ENCODE measurements at places on chromosomes 3 and 15.

DNA sequence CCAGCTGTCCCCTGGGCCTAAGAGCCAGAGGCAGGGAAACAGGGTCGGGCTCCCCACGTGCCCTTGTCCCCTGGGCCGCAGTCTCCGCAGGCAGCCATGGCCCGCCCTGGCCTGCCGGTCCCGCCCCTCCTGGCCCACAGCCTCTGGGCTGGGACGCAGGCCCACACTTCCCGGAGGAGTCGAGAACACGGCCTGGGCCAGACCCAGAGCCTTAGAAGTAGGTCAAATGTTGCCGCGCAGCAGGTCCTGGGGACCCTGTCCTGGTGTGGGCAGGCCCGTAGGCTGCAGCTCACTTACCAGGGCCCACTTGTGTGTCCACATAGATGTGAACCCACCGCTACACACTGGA, 4.3 kb upstream of the MYL3 start:
- DNase-seq: no peak

- no peak for DNase-seq
Measured at GRCh38 chr3:125058959-125059358, 3.2 kb upstream of the HEG1 start.

DNA sequence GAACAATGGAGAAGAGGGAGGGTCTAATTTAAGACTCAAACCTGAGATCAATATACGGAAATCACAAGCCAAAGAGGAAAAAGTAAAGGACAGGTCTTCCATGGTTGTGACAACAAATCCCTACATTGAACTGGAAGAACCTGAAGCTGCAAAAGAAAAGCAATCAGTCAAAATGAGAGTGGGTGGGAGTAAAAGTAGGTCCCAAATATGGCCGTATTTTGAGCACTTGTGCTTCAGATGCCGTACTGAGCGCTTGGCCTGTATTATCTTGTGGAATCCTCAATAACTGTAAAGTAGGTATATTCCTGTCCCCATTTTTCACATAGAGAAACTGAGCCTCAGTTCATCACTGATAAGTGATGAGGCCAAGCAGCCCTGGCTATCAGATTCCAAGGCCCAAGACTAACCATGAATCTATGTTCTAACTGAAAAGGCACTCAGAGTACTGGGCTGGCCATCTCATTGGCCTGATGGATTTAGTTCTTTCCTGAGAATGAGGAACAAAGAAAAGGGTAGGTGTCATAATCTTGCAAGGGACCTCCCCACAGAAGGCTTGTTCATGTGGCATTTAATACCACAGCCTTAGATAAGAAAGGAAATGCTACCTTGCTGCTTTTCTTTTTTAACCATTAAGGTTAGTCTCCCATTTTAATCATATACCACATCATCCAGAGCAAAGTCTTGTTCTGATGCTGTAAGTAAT, 52.5 kb downstream of the LRRN1 start:
- DNase-seq: no peak

- DNase-seq: no peak
Measured at GRCh38 chr3:126546013-126546412, 12.7 kb downstream of the C3orf22 start.

DNA sequence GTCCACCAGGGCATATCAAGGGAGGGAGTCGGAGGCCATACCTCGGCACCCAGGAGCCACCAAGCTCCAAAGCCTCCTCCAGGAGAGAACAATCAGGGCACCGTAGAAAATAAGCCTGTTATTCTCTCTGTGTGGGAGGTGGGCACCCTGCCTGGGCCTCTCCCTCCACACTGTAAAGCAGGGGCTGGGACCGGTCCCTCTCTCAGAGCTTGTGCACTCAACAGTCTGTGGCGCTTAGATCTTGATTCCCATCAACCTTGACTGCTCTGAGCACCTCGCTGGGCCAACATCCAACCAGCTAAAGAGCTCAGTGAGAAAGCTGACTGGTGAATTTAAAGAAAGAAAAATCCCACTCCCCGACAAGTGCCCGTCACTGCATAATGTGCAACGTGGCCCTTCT, 53.0 kb downstream of the PCSK6 start:
- DNase-seq: no peak

- no peak for DNase-seq
Measured at GRCh38 chr15:100686725-100687473, 84.5 kb downstream of the ASB7 start.

DNA sequence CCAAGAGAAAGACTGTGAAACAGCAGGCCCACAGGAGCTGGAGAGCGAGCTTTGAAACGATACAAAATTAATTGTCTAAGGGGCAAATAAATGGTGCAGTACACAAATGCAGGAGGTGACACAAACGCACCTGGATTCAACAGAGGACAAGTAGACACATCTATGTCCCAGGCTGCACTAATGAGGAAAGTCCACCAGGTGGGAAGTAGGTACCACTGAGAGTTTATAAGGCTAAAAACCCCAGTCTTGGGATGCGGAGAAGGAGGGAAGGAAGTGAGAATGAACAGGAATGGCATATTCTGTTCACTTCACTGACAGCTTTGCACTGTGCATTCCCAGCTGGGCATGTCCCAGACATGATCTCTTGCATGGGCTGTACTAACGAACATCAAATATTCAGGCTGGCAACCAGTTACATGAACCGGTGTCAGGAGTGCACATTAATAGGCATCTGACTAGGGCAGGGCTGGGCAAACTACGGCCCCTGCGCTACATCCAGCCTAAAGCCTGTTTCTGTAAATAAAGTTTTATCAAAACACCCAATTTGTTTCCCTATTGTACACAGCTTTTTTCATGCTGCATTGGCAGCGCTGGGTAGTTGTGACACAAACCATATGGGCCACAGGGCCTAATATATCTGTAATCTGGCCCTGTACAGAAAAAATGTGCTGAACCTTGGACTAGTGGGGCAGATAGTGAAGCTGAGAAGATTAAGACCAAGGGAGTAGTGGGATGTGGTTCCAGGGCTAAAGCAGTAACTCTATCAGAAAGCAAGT, 107.0 kb downstream of the IGF2BP2 start:
- DNase-seq: no peak

DNA sequence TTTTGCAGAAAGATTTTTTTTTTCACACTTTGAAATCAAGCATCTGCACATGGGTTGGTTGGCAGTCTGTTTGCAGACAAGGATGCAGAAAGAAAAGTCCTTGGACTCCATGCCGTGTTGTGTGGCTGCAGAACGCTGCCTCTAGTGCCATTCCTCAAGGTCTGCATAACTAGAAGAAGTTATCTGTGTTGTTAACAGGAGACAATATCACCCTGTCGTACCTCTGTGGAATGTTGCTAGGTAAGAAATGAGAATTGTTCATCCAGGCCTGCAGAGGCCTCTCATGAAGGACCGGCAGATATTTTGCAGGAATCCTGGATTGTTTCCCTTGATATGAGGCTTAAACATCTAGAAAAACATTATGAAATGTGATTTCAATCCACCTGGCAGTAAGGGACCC, 58.5 kb upstream of the PPARG start:
- DNase-seq: no peak

- DNase-seq: no peak
Measured at GRCh38 chr3:146085678-146086077, 75.3 kb downstream of the PLOD2 start.

DNA sequence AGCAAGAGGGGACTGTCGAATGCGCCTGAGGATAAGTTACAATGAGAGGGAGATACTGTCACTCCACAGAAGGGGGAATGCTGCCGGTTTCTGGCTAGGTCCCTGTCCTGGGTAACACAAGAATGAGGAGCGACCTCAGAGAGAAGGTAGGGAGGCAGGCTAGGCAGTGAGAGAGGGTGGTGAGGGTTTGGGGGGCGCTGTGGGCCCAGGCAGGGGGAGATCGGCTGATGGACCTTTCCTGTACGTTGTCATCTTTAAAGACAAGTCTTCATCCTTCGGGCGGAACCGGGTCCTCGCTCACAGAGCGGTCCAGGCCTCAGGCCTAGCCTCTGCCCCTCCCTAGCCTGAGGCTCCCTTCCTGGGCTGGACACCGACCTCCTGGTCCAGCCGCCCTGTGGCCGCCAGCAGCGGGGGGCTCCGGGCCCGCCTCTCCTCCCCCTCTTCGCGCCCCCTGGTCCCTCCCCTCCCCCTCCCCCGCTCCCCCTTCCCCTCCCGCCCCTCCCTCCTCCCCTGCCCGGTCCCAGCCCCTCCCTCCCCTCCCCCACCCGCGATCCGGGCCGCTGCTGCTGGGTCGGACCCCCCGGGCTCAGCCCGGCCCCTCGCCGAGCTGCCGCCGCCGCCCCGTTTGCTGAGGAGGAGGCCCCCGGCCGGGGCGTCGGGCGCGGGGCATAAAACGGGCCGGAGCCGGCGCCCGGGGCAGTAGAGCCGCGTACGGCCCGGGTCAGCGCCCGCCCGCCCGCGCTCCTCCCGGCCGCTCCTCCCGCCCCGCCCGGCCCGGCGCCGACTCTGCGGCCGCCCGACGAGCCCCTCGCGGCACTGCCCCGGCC, at the start of gene CHRD:
Gene CHRD, plus strand, starts transcription at position 697 of the 827 bp plus-strand sequence. CDS start 265 bp downstream, outside the sequence.
- DNase-seq: no peak

GRCh38 chr3:32696523-32696922, 11.5 kb downstream of the CNOT10 start:
- DNase-seq: no peak

DNA sequence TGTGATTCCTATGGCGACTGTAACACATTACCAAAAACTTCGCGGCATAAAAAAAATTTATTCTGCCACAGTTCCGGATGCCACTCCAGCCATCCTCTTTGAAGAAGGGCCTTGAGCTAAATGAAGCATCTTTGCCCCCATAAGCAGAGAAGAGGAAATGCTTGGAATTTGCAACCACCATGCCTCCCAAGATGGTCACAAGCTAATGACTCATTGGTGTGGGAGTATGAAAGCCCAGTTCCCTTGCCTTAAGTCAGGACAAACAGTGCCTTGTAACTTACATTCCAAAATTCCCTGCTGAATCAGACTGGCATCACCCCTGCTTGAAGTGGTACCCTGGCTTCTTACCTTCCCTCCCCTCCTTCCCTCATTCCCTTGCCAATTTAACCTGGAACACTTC, 1077.4 kb downstream of the EPHA3 start:
- no peak for DNase-seq

DNA sequence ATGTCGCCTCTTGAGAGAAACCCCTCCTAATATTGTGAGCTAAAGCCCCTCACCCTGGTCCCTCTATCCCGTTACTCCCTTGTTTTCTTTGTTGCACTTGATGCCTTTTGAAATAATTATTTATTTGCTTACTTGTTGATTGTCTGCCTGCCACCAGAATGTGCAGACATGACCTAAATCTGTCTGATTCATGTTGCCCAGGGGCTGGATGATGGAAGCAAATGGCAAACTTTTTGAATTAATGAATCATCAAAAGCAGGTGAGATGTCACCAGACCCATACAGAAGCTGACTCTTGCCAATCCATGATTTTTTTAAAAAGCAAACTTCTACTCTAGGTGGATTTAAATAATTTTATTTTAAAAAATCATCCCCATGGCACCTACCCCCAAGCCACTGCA, 49.3 kb downstream of the GRIP2 start:
- no peak for DNase-seq

DNA sequence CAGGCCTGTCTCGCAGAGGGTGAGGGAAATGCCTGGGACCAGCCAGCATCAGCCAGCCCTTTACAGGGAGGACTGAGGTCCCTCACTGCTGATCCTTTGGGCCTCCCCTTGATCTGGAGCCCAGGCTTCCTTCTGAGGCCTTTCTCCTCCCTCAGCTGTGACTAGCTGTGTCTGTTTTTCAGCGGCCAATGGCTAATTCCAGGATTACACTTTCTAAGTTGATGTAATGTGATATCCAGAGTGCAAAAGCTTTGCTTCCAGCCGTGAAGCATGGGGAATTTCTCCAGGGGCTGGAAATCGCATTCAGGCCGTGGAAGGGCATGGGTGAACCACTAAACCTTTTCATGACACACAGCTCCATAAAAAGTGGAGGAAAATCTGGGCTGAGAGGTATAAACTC, 157.6 kb downstream of the SHQ1 start:
- DNase-seq: no peak

DNA sequence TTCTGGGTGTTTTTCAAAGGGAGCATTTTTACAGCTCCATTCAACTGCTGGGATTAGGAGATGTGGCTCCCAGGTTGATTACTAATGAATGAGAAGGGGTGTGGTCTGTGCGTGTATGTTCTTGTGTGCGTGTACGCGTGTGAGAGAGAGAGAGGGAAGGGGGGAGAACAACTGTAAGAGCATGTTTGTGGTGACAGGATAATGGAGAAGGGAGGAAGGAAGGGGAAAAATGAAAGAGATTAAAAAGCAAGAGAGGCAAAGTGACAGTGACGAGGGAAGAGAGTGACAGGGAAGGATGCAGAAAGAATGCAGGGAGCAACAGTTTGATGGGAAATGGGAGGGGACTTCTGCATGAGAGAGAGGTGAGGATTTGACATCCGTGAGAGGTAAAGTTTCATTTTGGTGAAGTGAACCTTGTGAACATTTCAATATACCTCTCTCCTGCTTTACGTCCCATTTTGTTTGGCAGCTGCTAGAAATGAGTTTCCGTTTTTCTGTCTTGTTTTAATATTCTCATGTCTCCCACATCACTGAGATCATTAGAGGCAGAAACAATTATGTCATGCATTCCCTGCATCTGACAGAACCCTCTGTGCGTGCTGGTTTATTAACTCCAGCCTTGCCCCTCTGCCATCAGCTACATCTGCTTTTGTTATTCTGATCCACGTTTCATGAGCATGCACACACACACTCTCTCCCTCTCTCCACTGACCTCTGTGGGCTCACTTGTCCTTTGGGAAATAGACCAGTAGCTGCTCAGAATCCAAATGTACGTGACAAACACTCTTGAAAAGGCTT, 161.6 kb downstream of the GAP43 start:
- DNase-seq: no peak

GRCh38 chr15:62964251-62964650, 78.3 kb upstream of the TPM1 start:
- no peak for DNase-seq
